CD4-positive, alpha-beta T cell treated with Interleukin-17A for 4 hours (primary cell): ENCODE measurements at places on chromosomes 2 and 18.

GRCh38 chr2:141341444-141341843 lies 789.4 kb downstream of the LRP1B start:
- no peak for DNase-seq

GRCh38 chr2:48049371-48049770 lies 143.1 kb upstream of the FBXO11 start:
- no peak for DNase-seq

- DNase-seq: no peak
These were observed 84.6 kb upstream of the GYPC start for GRCh38 chr2:126571403-126571802.

DNA sequence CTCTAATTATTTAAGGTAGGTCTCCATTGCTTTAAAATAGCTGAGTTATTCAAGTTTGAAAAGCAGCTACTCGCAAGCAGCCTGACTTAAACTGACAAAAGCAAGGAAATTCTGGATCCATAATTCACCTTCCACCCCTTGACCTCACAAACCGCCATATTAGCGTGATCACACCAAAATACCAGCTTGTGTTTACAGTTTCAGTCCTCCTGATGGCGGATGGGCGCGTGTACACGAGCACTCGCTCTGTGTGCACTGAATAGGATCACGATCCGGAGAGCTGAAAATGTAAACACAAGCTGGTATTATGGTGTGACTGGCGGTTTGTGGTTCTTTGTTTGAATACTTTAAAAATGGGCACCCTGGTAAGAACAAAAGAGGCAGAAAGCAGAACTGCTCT lies 42.4 kb upstream of the PSMD14 start:
- no peak for DNase-seq

DNA sequence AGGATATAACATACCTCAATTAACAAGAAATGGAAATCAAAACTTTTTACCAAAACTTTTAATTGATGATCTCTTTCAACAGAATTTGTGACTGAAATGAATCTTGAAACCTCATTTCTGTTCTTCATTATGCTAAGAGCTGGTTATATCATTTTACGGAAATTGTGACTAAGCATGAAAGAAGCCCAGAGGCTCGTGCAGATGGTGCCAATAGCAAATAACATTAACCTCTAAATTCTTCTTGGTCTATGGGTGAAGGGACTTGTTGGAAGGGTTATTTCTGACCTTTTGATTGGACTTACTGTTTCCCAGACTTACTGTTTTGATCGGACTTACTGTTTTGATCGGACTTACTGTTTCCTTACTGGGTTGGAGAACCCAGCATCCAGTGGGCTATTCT lies 435.6 kb downstream of the TDRD15 start:
- no peak for DNase-seq
